Right renal pelvis (tissue), 4 donors: ENCODE measurements at places on chromosomes 6 and 20. TPM values are rescaled to one million over a fixed set of nuclear protein-coding genes. Genes with fewer than 3 reads are reported as not detected.

DYNLT1 gene
- polyA plus RNA-seq = 174 TPM

GSTA1 gene
- polyA plus RNA-seq = 1.1 TPM

LGSN gene
- polyA plus RNA-seq = 1.3 TPM

CPXM1 gene
- polyA plus RNA-seq = 278 TPM

GNRH2 gene
- not detected for polyA plus RNA-seq

ATAT1 gene
- 36.6 TPM for polyA plus RNA-seq

GRCh38 chr6:163579111-163579879 lies 164.8 kb downstream of the QKI start:
- no peak for DNase-seq

DNA sequence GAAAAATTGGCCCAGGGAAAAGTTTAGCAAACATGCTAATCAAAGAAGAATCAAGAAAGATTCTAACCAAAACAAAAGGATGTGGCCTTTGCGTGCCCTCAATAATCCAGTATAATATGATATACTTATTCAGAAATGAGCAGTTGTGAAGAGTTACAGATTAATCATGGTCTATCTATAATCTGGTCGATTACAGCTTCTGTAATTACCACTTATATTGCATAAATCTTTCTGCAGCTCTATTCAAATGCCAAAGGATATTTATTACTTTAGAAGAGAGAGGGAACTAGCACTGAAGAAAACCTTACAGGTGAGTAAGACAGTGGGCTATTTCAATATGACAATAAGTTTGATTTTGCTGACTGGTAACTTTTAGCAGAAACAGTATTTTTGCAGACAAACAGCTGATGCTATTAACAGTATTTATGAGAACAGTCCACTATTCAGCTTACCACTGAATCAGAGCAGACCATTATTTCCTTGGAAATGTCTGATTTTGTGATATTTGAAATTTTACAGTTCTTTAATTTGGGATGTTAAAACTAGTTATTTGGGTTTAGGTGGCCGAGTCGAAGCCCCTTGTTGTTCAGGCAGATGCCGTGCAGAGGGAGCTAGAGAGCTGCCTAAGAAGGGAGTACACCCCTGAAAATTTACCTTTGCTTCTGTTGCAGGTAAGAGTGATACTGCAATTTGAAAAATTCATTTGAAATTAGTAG lies 92.2 kb downstream of the CEP57L1 start:
- DNase-seq = peak; percentile 26

DNA sequence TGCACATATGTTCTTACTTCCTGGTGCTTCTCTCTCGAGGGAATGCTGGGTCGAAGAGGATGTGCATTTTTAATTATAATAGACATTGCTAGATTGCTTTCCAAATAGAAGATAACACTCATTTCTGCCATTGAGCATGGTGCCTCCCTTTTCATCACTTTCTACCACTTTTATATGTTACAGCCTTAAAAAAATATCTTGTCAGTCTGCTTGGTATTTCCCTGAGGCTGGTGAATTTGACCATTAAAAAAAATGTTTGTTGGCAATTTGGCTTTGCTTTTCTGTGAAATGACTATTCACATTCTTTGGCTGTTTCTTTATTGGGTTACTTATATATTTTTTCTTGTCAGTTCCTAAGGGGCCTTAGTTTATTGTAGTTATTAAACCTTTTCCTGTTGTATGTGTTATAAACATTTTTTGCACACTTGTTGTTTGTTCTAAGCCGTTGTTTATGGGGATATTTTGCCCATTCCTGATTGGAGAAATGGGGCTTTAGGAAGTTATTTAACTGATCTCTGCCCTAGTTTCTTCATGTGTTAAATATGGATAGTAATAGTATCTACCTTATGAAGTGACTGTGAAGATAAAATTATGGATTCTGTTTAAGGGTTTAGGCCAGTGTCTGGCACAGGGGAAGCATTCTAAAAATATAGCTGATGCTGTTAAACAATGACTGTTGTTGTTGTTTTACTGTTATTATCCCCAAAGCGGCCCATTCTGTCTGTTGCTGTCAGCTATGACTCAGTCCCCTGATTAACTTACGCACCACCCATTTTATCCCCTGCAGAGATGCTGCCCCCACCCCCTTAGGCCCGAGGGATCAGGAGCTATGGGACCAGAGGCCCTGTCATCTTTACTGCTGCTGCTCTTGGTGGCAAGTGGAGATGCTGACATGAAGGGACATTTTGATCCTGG lies 3.8 kb downstream of the DDR1 start:
- no peak for DNase-seq

DNA sequence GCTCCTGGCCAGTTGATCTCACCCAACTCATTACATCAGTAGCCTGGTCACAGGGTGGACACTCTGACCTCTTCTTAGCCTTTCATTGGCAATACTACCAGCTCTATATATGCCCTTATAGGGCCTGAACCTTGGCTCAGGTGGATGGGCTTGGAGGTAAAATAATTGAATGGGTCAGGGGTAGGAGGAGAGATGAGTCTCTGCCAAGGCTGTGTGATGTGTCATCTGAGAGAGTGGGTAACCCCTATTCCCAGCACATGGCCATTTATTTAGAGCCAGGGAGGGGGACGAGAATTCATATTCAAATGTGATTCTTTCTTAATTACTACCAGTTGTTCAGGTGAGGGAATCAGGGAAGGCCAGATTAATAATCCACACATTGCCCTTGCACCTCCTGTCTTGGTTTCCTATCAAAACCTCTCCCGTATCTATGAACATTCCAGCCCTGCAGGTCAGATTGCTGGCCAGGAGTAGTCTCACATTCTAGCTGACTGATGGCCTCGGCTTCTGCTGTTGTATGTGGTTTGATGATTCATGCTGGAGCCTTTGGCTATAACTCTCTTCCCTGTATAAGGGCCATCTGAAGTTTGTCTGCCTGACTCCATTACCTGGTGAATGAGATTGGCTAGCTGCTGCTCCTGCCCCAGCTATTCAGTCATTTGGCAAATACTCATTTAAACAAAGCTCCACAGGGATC lies 13.4 kb downstream of the C20orf173 start:
- DNase-seq = no peak

- no peak for DNase-seq
Measured at GRCh38 chr6:128271011-128271410, 249.4 kb downstream of the PTPRK start.

DNA sequence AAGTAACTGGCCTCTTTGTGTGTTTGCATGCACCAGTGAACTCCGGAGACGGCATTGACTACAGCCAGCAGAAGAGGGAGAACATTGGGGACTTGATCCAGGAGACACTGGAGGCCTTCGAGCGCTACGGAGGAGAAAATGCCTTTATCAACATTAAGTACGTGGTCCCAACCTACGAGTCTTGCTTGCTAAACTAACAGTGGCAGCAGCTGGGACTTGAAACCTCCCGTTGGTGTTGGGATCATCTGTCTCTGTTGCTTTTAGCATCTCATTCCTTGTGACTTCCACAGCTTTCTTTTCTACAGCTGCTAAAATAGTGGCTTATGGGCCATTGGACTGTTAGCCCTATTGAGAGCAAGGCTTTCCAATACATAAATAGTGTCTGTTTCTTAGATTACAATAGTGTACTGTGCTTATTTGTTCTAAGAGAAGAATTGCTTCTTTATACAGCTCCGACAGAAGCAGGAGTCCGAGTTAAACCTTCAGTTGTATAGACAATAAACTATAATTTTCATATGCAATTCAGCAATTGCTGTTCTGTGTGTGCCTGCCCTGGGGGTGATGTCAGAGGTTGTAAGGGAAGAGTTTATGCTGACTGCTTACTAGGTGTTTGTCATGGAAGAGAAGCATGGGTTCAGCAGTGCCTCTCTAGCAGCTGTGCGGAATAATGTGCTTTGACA lies 99.6 kb upstream of the QKI start:
- DNase-seq = no peak

DNA sequence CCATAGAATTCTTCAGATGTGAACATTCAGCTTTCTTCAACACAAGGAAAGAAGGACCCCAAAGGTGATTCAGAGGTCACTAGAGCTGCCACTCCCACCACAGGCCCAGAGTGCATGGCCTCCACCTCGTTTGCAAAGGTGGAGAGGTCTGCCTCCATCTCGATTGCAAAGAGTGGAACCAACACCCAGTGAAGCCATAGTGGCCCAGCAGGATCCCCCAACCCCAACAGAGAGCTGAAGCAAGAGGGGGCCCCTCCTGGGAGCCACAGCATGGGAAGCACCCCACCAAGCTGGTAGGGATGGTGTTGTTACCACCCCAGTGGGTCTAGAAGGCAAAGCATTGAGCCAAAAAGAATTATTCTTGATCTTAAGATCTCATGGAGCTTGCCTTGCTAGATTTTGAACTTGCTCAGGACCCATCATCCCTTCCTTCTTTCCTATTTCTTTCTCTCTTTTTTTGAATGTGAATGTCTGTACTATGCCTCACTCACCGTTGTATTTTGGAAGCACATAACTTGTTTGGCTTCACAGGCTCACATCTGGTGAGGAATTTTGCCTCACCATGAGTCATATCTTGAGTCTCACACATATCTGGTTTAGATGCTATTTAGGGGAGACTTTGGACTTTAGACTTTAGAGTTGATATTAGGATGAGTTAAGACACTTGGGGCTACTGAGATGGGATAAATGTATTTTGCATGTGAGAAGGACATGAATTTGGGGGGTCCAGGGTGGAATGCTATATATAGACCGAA lies 119.2 kb downstream of the ANKRD60 start:
- no peak for DNase-seq

GRCh38 chr20:62143081-62143956 lies at the start of the genes PSMA7 and SS18L1:
Gene PSMA7 (minus strand): TSS chr20:62143394. CDS start chr20:62143303, 91 bp downstream.
Gene SS18L1 (plus strand): TSS chr20:62143769. CDS start chr20:62143821, 52 bp downstream.
- DNase-seq = peak; percentile 75

- no peak for DNase-seq
Measured at GRCh38 chr6:106609699-106610098, 19.6 kb downstream of the RTN4IP1 start.

DNA sequence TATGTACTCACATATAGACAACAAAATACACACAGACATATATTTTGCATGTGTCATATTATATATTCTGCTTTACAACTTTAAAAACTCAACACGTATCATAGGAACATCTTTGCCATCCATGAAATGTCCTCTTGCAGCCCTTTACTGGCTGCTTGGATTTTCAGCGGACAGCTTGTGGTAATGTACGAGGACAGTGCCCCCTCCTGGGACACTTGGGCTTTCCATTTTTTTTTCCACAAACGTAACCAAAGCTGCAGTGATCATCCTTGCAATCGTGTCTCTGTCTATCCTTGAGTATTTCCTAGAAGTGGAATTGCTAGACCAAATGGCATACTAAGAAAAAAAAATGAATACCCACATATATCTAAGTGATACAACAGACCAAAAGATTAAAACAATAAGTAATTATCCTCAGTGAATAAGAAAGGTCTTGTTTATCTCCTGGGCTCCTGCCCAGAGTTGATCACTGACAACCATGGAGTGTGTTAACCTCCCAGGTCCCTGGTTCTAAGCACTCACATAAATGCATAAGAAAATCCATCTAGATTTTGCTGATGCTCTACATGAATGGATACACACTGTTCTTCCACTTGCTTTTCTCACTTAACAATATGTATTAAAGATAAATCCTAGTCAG lies 18.1 kb downstream of the BPI start:
- no peak for DNase-seq

DNA sequence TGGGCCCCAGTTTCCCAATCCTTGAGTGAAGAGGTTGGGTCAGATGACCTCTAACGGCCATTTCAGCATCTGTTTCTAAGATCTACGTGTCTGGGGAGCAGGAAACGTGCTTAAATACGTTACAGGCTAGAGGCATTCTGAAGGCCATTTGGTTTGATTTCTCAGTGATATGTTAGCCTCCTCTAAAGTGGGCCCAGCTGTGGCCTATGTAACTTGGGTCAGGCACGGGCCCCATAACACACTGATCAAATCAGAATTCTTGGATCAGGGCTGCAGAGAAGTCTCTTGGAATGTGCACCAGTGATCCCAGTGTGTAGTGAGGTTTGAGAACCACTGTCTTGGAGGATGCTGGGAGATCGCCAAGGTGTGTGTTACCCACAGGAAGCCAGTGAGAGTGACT lies 36.1 kb upstream of the TGM3 start:
- no peak for DNase-seq

GRCh38 chr6:170305805-170306323 lies 694 bp upstream of the FAM120B start:
- no peak for DNase-seq
